ENCODE measurements at places on chromosomes 1 and 21.
A peak's percentile ranks its signal among the peaks of the same experiment; 100 is the strongest.

- no peak for DNase-seq
These were observed 831.4 kb downstream of the ADGRL2 start for GRCh38 chr1:82632155-82632554.

DNA sequence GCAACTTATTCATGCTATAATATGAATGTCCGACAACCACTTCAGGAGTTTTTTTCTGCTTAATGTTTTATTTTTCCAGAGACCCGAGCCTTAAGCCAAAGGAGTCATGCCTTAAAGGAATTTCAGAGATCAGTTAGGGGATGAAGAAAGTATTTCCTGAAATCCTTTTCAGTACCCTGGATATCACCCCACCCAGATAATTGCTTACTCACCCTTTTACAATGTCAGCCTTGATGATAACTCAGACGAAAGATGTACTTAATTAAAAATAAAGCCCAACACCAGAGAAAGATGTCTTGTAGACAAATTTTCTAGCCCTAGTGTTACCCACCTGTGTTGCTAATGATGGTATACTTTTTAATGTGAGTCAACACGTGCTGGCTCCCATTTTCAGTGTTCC lies 124.1 kb downstream of the XCL2 start:
- DNase-seq, result no peak

GRCh38 chr1:89763649-89763986 lies 57.2 kb upstream of the LRRC8D start:
- DNase-seq, result no peak

DNA sequence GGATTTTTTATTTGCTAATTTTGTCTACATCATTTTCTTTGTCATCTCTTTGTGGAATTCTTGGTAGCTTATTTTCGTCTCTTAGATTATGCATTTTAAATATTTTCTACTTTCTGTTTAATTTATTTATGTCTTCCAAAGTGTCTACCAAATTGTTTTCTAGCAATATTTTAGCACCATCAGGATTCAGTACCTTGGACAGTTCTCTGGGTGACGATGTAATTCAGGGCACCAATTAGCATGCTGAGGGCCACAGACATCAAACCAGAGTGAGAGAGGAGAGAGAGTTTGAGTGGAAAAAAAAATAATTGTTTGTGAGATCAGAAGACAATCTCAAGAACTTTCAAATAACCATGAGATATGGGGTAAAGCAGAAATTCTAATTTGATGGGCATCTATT lies 169.8 kb upstream of the CXADR start:
- no peak for DNase-seq

DNA sequence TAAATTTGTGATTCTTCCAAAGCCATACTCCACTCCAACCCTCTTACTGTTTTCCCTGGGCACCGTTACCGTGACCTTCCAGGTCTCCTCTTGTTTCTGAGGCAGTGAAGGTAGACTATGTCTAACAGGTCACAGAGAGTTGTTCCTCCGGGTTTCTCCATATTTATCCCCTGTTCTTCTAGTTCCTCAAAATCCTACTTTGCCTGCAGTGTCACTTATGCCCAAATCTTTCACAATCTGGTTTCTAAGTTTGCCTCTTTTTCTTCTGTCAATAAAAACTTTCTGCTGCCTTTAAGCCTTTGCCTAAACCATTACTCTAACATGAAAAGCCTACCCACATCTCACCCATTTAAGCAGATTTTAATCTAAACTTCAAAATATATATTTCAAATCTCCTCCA lies 87.7 kb downstream of the C4BPA start:
- peak; percentile 49 for DNase-seq

GRCh38 chr21:32347351-32347750 lies 45.5 kb downstream of the URB1 start:
- DNase-seq, result no peak

GRCh38 chr1:177413982-177414596 lies 243.3 kb downstream of the BRINP2 start:
- no peak for DNase-seq

DNA sequence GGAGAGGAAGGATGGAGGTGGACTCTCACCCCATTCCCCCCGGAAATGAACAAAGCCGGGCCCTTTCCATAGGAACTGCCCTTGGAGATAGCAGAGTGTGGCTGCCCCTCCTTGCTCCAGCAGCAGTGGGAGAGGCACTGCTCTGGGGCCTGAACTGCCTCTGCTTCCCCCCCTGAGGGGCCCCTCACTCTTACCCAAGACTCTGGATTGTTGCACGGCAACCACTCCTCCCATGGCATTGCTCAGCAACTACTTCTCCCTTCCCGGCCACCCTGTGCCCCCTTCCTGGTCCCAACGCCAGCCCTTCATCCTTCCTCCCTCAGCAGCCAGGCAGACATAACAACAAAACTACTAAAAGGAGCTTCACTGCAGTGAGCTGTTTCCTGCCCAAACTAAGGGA lies 3.0 kb upstream of the ACKR1 start:
- no peak for DNase-seq

- no peak for DNase-seq
These were observed 53.6 kb downstream of the ACBD3 start for GRCh38 chr1:226132728-226133503.

GRCh38 chr1:115765091-115765490 lies 3.4 kb downstream of the CASQ2 start:
- no peak for DNase-seq

DNA sequence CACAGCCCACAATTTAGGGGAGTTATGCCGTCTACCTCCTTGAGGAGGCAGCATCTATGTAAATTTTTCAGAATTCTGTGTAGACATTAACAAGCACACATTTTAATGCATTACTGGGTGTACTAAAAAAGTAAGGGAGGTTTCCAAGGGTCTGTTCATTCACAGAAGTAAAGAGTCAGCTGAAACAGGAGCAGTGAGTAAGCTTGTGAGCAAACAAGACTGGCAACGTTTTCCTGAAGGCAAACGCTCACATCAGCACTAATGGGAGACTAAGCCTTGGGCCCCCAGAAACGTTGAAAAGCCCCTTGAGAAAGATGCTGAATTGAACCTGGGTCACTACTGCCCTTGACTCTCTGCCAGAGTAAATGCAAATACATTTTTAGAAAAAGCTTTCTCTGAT lies 25.7 kb downstream of the RPRD2 start:
- no peak for DNase-seq

GRCh38 chr1:243470502-243470901 lies 214.7 kb downstream of the SDCCAG8 start:
- no peak for DNase-seq
